ENCODE measurements at places on chromosomes 13 and 19.

GRCh38 chr13:40207001-40207478, 459.4 kb downstream of the FOXO1 start:
- DNase-seq = no peak

DNA sequence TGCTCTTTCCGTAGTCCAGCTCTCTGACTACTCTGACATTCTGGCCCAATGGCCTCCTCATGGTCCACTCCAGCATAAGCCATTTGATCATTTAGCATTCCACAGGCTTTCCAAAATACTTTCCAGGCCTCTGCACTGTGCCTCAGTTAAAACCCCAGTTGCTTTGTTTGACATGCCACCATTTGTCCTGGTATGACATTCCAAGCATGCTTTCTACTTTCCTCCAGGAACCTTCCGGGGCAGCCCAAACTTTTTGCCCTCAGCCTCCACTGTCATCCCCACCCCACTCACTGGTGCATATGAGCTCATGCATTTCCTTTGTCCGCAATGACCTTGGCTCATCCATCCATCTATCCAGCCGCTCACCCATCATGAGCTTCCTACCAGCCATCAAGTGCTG, 41.8 kb upstream of the WASF3 start:
- no peak for DNase-seq

DNA sequence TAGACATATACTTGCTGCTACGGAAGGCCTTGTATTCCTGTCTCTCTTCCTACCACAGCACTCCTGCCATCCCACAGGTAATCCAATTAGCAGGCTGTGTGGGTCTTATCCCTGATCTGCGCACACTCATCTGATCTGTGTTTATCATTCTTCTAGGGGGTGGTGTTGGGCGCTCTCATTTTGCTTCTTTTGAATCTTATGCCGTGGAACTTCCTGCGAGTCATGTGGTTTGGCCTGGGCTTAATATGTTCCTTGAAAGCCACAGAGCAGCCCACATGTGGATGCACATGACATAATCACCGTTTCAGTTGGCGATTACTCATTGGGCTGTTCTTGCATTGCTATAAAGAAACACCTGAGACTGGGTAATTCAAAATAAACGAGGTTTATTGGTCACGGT, 7.5 kb downstream of the RASA3 start:
- no peak for DNase-seq

- DNase-seq = peak; percentile 27
These were observed 7.9 kb upstream of the C3 start for GRCh38 chr19:6728346-6728745.

- DNase-seq = no peak
These were observed 7.3 kb downstream of the C19orf53 start for GRCh38 chr19:13781547-13781946.

DNA sequence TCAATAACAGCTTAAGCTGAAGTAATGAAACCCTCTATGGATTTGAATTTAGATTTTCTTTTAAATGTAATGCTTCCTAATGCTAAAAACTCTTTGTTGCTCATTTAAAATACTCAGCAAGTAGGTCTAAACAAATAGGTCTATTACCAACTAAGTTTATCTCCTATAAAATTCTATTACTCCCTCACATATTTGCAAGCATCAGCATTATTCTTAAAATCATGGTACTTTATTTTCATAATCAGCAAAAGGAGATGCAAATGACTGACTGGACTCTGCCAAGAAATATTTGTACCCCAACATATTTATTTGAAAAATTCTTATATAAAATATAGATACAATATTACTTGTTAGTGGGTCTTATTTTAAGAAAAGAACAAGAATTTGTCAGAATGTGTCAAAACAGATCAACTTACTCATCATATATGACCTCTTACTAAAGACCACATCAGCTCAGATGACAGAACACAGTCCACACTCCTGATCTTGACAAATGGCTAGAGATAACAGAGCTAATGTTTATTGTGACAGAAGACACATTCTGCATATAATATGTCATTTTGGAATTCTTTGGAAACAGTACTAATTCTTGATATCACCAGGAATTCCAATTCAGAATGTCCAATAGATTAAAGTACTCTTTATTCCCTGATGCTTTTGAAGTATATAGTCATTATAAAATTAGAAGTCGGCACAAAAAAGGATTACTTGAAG, 704.6 kb upstream of the PCDH9 start:
- DNase-seq = no peak

GRCh38 chr13:52896827-52897659, 48.6 kb upstream of the PCDH8 start:
- DNase-seq = no peak

DNA sequence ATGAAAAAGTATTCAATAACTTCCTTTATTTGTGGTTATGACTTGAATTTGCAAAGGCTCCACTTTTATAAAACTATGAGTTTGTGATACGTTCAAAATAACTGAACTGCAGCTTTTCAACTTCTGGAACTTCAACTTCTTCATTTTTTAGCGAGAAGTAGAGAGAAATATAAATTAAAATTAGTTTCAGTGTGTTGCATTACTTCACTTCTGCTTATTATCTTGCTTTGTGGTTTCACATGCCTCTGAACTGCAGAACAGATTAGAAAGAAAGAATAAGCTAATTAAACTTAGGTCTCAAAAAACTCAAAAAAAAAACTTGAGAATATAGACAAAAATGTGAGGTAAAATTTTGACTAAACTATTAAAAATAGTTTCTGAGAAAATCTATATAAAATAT, 1073.4 kb downstream of the PCDH17 start:
- no peak for DNase-seq

DNA sequence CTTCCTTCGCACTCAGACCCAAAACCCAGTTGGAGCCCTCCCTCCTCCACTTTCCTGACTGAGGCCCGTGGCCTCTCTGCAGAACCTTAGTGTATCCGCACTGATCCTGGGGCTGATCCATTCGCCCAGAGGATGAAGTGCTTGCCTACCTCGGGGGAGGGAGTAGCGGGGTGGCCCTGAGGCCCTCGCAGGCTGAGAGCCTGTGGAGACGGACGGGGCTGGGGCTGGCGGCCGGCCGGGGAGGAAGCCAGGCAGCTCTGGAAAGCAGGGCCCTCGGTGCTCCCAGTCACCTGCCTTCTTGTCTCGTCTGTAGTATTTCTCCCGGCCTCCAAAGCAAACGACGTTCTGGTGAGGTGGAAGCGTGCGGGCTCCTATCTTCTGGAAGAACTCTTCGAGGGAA, 1.3 kb downstream of the PROZ start:
- no peak for DNase-seq

- no peak for DNase-seq
These were observed 138.9 kb upstream of the RFC3 start for GRCh38 chr13:33678906-33679657.

GRCh38 chr13:50911081-50911631, 1.6 kb downstream of the RNASEH2B start:
- peak; percentile 48 for DNase-seq
